ENCODE measurements at places on chromosomes 13 and 19.
A peak's percentile ranks its signal among the peaks of the same experiment; 100 is the strongest.

DNA sequence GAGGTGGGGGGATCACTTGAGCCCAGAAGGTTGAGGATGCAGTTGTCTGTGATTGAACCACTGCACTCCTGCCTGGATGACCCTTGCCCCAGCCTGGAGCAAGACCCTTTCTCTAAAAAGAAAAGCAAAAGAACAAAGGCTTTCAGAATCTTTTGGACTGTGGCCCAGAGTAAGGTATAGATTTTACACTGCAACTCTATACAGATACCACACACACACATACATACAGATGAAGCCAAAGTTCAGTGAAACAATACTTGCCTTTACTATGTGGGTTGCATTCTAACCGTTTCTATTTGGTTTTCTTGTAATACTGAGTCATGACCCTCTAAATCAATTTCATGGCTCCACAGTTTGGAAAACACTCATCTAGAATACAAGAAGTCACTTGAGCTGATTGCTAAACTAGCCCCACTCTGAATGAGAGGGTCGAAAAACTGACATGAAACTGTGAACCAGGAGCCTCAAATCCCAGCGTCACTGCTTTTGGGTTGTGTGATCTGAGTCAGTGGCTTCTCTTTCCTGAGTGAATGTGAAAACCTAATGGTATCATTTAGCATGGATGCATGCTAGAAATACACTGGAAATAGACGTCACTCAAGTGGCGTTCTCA is 756.1 kb downstream of the UQCRFS1 start:
- DNase-seq: no peak

- DNase-seq: no peak
These were observed 11.1 kb upstream of the TDRD12 start for GRCh38 chr19:32708457-32708856.

DNA sequence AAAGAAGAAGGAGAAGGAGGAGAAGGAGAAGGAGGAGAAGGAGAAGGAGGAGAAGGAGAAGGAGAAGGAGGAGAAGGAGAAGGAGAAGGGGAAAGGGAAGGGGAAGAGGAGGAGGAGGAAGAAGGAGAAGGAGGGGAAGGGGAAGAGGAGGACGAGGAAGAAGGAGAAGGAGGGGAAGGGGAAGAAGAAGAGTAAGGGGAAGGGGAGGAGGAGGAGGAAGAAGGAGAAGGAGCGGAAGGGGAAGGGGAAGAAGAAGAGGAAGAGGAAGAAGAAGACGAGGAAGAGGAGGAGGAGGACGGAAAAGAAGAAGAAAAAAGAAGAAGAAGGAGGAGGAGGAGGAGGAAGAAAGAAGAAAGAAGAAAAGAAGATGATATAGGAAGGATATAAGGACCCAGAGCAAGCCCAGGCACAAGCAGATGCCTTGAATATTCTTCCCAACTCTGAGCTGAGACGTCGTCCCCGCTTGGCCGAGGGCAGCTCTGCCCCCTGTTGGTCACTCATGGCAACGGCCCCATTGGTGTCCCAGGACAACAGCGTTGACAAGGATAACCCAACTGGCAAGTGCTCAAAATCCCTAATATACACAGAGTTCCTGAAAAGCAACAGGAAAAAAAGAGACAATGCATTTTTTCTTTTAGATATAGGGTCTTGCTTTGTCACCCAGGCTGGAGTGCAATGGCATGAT is 30.6 kb upstream of the IGSF23 start:
- DNase-seq: no peak

- DNase-seq: no peak
These were observed 86.9 kb downstream of the PCCA start for GRCh38 chr13:100175803-100176182.

- no peak for DNase-seq
These were observed 59.3 kb upstream of the WDFY2 start for GRCh38 chr13:51524829-51525566.

DNA sequence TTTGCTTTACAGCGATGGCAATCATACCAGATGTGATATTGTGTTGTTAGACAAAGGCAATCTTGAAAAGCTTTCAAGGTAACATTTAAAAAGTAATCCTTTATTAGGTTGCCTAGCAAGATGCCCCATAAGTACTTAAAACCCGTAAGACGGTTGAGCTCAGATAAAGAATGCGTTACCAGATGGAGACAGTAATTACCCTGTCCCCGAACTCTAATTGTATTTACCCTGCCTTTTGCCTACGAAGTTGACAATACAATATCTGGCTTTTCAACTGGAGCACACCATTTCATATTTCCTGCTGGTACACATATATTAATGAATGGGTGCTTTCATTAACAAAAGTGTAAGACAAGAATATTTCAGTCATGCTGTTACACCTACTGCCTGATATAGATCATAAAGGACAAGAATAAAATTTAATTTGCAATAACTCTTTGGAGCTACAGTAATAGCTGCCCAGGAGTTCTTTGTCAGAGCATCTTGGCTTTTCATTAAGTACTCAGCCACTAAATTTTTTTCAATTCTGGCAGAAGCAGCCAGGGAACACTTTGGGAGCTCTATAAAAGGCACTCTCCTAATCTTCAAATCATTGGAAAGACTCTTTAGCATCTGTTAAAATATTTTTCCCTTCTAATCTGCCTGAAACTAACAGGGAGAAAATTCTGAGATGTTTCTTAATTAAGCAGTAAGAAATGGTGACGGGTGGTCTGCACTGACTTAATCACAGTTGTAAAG is 63.8 kb downstream of the DCT start:
- DNase-seq: no peak

- peak; percentile 35 for DNase-seq
These were observed 1.5 kb downstream of the CALM3 start for GRCh38 chr19:46602392-46603194.

GRCh38 chr13:99911069-99911964 is 60.2 kb downstream of the ZIC5 start:
- DNase-seq: no peak

DNA sequence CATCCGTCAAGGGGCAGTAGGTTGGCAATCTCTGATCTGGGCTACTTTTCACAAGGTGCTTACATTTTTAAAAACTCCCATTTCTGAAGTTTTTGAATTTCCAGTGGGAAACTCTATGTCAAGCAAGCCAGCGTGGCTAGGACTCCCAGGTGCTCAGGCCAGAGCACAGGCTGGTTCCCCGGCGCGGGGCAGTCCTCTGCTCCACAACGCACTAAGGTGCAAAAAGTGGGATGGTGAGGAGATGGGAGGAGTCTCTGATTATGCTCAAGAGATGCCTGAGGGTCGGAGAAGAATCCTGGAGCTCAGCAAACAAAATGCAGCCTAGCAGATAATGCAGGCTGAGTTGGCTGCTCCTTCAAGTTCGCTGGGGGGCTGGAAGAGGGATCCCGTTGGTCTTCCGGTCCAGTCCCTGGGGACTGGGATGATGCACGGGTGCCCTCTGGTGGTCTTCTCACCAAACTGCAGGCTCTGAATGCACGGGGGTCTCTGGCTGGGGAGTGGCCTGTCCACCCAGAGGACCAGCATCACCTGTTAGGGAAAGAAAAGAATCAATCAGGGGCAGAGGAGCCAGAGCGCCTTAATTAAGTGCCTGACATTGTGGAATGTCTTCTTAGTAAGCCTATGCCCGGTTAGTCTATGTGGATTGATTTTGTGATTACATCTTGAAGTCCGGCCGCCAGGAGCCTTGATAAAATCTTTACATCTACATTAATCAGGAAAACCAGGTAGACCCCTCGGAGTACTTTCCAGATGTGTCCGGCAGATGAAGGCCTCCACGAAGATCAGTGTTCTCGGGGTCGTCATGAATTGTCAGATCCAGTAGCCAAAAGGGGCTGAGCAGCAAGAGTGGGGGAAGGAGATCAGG is 244.4 kb upstream of the MAB21L1 start:
- peak; percentile 94 for DNase-seq

GRCh38 chr13:25463496-25463895 is 91.7 kb downstream of the ATP8A2 start:
- no peak for DNase-seq

DNA sequence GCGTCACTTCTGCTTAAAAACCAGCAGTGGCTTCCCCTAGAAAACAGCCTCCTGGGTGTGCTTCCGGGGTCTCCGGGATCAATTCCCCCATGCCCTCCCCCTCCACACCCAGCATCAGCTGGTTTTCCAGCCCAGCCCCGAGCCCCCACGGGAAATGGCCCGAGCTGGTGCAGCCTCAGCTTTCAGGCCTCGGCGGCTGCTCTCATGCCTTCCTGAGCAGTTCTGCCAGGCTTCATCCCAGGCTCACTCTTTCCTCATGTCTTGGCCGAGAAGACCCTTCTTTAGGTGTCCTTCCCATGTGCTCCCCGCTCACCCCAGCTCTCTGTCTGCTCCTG is 103.1 kb upstream of the RNF113B start:
- DNase-seq: no peak

DNA sequence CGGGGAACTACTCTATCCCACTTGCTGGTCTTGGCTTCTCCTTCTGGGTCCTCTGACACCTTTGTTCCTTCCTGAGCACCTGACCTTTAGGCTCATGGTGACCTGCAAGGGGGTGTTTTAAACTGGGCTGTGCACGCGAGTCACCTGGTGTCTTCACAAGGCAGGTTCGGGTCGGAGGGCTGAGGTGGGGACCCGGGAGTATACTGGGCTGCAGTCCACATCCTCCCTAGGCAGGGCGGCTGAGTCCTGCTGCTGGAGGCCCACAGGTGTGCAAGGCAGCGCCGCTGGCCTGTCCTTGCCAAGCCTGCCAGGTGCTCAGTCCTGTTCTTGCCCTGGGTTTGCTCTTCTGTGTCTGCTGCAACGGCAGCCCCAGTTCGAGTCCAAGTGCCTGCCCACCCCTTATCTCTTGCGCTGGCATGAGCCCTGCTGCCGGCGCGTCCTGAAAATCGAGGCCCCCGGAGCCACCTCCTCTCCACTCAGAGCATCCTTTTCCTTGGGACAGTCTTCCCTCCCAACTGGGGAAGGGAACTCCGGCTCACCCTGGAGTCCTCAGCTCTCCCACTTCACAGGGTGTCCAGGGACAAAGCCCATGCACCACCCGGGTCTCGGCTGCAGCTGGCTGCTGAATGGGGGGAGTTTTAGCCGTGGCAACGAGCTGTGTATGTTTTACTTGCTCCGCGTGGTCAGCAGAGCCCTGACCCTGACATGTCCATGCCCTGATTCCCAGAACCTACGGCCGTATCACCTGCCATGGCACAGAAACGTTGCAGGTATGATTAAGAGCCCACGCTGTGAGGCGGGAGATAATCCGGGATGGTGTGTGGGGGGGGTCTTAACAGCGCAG is 193.5 kb downstream of the TEX29 start:
- DNase-seq: no peak

- DNase-seq: no peak
These were observed 31.1 kb downstream of the NOTCH3 start for GRCh38 chr19:15169541-15170285.
